ENCODE measurements at places on chromosomes 4 and X.
A peak's percentile ranks its signal among the peaks of the same experiment; 100 is the strongest.

GRCh38 chr4:133152330-133152821 is 3.3 kb downstream of the PCDH10 start:
- no peak for DNase-seq

GRCh38 chr4:108210989-108211835 is 42.5 kb upstream of the LEF1 start:
- no peak for DNase-seq

- DNase-seq: no peak
Measured at GRCh38 chr4:71749008-71749594, 34.8 kb downstream of the GC start.

GRCh38 chr4:168723569-168723968 is 226.7 kb downstream of the PALLD start:
- DNase-seq: no peak

DNA sequence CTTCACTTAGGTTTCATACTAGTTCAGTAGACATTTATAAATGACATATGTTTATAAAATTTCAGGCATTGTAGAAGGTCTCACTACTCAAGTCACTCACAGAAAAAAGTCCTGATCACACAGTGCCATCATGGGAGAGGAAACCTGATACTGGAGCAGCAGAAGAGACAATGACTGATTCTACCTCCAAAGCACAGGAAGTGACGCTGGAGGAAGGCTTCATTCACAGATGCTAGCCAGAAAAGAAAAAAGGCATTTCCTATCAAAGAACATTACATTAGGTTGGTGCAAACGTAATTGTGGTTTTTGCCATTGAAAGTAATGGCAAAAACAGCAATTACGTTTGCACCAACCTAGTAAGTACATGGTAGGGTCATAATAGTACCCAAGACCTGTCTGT is 79.5 kb downstream of the RASGEF1B start:
- DNase-seq: no peak

- no peak for DNase-seq
Measured at GRCh38 chr4:114883641-114884040, 229.8 kb downstream of the NDST4 start.

- DNase-seq: no peak
Measured at GRCh38 chr4:95439896-95440295, 108.9 kb downstream of the UNC5C start.

DNA sequence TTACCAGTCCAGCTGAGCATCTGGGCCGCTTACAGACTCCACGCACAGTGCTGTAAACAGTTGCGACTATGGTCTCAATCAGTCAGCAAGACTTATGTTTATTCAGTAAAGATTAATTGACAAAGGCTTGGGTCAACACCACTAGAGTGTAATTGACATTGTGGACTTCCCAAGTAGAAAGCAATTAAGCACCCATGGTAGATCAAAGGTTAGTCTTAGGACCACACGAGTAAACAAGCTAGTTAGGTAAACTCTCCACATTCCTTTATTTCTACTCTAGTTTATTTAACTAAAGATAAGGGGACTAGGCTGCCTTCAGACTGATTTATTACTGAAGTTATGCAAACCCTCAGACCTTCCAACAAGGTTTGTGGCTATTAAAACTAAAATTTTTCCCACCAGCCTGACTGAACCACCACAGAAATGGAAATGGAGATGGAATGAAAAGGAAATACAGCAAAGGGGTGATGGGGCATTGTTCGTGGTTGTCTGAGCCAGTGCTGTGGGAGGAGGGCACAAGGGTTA is 44.2 kb downstream of the MTHFD2L start:
- peak; percentile 13 for DNase-seq

- no peak for DNase-seq
Measured at GRCh38 chrX:36581030-36581429, 427.1 kb upstream of the FAM47C start.
